ENCODE measurements at places on chromosomes 1 and 21. TPM values are rescaled to one million over a fixed set of nuclear protein-coding genes. Genes with fewer than 3 reads are reported as not detected.
A peak's percentile ranks its signal among the peaks of the same experiment; 100 is the strongest.

- H3K27me3 ChIP-seq: no peaks in the 10 kb centered on the region
- no peak for DNase-seq
- peaks cover 37% of the 10 kb centered on the region for H3K36me3 ChIP-seq
- peak overlapping the region; percentile 90 for H3K27ac ChIP-seq
- H3K4me3 ChIP-seq: peak overlapping the region; percentile 75
Observed at GRCh38 chr1:201955729-201956143, 433 bp downstream of the TIMM17A start.

KRTAP12-2 gene
- total RNA-seq: not detected

GRCh38 chr1:85984636-85985035, 171.9 kb downstream of the COL24A1 start:
- H3K4me3 ChIP-seq: no peak overlapping the region
- no peaks in the 10 kb centered on the region for H3K4me1 ChIP-seq
- no peaks in the 10 kb centered on the region for H3K27me3 ChIP-seq
- H3K36me3 ChIP-seq: no peaks in the 10 kb centered on the region
- H3K27ac ChIP-seq: no peak overlapping the region

- no peaks in the 10 kb centered on the region for H3K36me3 ChIP-seq
- DNase-seq: peak; percentile 96
- peaks cover 24% of the 10 kb centered on the region for H3K4me1 ChIP-seq
- H3K27ac ChIP-seq: peak overlapping the region; percentile 99
Observed at GRCh38 chr1:26692793-26693490, 2.9 kb upstream of the ARID1A start.

DNA sequence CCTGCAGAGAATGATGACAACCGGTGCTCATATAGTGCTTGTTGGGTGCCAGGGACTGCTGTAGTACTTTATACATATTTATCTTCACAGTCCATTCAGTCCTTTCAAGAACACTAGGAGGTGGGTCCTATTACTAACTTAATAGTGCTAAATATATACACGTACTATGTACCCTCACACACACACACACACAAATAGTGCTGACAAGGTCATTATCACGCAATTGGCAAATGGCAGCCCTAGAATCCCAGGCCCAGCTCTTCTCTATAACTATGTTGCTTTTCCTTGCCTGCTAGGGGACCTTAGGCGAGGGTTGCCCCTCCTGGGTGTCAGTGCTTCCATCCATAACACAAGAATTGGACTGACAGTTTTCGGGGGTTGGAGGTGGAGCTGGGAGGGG, 33.5 kb downstream of the TNFRSF8 start:
- no peak overlapping the region for H3K4me3 ChIP-seq
- H3K27me3 ChIP-seq: no peaks in the 10 kb centered on the region
- no peak overlapping the region for H3K27ac ChIP-seq
- H3K36me3 ChIP-seq: no peaks in the 10 kb centered on the region
- no peak for DNase-seq

DNA sequence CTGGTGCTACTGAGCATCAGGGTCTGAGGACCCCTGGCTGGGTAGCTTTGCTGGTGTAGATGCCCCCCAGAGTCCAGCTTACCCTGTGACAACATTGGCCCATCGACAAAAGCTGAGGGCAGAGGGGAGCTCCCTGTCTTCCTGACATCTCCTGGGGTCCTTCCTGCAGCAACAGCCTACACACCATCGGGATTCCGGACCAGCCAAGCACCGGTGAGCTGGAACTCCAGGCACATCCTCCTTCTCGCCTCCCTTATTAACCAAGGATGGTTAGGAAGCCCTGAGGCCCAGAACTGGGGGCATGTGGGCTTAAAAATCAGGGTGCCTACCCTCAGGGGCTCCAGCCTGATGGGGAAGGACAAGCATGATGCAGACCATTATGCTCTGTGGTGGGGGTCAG, 658.0 kb downstream of the PTPRU start:
- no peaks in the 10 kb centered on the region for H3K36me3 ChIP-seq
- no peaks in the 10 kb centered on the region for H3K27me3 ChIP-seq
- H3K4me3 ChIP-seq: no peak overlapping the region

DNA sequence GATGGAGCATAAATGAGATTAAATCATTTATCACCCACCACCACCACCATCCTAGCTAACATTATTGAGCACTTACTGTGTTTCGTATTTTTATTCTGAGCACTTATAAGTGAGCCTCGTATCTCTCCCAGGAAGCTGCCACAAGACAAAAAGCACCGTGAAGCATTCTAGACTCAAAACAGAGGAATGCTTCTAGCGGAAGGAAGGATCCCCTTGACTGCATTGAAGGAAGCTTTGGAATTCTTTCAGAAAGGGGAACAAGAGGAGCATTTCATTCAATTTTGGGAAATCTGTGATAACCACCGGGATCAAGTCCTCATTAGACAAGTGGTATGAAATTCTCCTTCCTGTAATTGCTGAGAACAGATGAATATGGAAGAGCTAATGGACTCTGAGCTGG, 66.3 kb downstream of the PTPN14 start:
- no peak overlapping the region for H3K27ac ChIP-seq
- H3K36me3 ChIP-seq: no peaks in the 10 kb centered on the region
- H3K4me3 ChIP-seq: no peak overlapping the region
- no peaks in the 10 kb centered on the region for H3K27me3 ChIP-seq
- DNase-seq: no peak
- H3K4me1 ChIP-seq: peaks cover 18% of the 10 kb centered on the region

DNA sequence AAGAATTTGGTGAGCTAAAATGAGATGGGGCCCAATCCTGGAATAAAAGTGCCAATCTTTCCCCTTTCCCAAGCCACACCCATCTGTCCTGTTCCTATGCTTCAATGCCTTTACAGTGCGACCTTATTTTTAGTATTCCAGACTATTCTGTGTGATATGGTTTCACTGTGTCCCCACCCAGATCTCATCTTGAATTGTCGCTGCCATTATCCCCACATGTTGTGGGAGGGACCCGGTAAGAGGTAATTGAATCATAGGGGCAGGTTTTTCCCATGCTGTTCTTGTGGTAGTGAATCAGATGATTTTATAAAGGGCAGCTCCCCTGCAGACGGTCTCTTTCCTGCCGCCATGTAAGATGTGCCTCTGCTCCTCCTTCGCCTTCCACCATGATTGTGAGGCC, 129.3 kb upstream of the KIF26B start:
- DNase-seq: no peak
- H3K36me3 ChIP-seq: peaks cover 8% of the 10 kb centered on the region
- no peak overlapping the region for H3K27ac ChIP-seq
- H3K4me1 ChIP-seq: no peaks in the 10 kb centered on the region
- no peak overlapping the region for H3K4me3 ChIP-seq

GRCh38 chr1:209672705-209673630, 2.2 kb upstream of the G0S2 start:
- no peak for DNase-seq
- H3K36me3 ChIP-seq: no peaks in the 10 kb centered on the region
- H3K4me1 ChIP-seq: peaks cover 32% of the 10 kb centered on the region
- no peak overlapping the region for H3K4me3 ChIP-seq
- no peak overlapping the region for H3K27ac ChIP-seq

DNA sequence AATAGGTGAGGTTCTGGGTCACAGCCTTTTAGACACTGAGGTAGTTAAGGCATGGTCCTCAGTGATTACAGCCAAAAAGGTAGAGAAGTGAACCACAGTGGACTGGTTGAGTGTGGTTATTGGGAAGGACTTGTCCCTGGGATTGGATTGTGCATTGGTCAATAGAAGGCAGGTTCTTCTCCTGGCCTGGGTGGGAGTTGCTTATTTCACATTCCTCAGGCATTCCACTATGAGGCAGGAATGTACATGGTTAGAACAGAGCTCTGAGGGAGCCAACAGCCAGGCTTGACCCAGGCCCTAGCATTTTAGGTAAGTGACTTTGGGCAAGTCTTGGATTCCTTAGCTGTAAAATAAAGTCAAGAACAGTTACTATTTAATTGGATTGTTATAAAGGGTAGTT, 97.9 kb upstream of the MARK1 start:
- no peak overlapping the region for H3K27ac ChIP-seq
- no peaks in the 10 kb centered on the region for H3K4me1 ChIP-seq
- H3K4me3 ChIP-seq: no peak overlapping the region
- H3K36me3 ChIP-seq: no peaks in the 10 kb centered on the region

DNA sequence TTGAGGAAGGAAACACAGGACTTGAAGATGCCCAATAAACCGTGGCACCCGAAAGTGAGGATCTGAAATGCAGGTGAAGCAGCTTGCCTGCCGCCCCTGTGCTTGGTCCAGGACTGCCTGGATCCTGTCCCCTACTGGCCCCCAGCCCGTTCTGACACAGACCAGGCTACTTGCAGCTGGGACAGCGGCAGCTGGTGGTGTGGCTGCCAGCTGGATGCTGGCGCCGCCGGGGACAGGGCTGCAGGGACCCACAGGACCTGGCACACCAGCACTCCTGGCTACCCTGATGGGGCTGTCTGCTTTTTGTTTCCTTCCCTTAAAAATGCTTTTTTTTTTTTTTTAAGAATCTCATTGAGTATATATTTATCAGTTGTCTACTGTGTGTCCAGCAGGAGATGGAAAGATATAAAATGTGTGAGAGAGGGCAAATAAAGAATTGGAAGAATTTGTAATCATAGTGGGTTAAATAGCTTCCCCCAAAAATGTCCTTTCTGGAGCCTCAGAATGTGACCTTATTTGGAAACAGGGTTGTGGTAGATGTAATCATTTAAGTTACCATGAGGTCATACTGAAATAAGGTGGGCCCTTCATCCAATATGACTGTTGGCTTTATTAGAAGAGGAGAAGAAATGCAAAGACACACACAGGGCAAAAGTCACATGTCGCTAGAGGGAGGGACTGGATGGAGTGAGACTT, 165.6 kb downstream of the DSCAM start:
- no peaks in the 10 kb centered on the region for H3K4me1 ChIP-seq
- H3K36me3 ChIP-seq: no peaks in the 10 kb centered on the region
- no peak for DNase-seq
- H3K27ac ChIP-seq: no peak overlapping the region
- no peak overlapping the region for H3K4me3 ChIP-seq

FALEC gene
- not detected for total RNA-seq

KCNT2 gene
- total RNA-seq: 9.3 TPM

DNA sequence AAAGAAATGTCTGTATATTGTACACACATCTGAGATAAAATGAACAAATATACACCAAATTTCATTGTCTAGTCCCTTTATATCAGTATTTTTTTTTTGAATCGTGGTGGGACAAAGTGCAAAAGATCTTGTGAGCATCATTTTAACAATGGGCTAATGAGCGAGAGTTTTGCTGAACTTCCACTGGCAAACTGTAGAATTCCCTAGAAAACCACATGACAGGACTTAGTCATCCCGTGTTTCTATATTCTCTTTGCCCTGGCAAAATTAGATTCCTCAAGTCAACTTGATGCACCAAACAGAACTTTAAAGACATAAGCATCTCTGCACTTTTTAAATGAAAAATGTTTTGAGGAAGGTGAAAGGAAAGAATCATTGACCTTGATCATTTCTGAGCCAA, 488.2 kb upstream of the PTBP2 start:
- H3K27me3 ChIP-seq: no peaks in the 10 kb centered on the region
- H3K4me3 ChIP-seq: no peak overlapping the region
- no peak overlapping the region for H3K27ac ChIP-seq
- peaks cover 30% of the 10 kb centered on the region for H3K4me1 ChIP-seq

GRCh38 chr1:54699936-54700525, 15.6 kb upstream of the TTC4 start:
- H3K27me3 ChIP-seq: no peaks in the 10 kb centered on the region
- DNase-seq: no peak
- peaks cover 57% of the 10 kb centered on the region for H3K36me3 ChIP-seq
- H3K27ac ChIP-seq: no peak overlapping the region
- no peak overlapping the region for H3K4me3 ChIP-seq

DNA sequence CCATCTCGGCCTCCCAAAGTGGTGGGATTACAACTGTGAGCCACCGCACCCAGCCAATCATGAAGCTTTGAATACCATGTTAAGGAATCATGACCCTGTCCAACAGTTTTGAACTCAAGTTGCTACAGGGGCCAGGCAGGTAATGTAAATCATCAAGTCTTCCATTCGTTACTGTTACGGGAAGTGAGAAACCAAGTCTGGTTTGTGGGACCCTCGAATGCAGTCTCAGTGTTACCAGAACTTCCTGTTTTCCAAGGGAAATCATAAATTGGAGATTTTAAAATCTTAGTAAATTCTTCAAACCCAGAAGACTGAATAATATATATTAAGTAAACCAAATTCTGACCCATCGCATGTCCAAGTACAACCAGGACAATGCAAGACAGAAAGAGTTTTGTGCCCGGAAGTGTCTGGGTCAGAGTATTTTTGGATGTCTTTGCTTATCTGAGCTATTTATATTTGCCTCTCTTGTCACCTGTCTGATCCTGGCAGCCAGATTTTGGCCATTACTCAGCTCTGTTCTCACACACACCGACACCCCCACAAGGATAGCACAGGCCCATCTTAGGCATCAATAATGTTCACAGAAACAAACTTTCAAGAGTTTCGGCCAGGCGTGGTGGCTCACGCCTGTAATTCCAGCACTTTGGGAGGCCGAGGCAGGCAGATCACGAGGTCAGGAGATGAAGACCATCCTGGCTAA, 8.8 kb downstream of the ATP5IF1 start:
- H3K27me3 ChIP-seq: no peaks in the 10 kb centered on the region
- peaks cover 33% of the 10 kb centered on the region for H3K4me1 ChIP-seq
- no peak overlapping the region for H3K27ac ChIP-seq

DNA sequence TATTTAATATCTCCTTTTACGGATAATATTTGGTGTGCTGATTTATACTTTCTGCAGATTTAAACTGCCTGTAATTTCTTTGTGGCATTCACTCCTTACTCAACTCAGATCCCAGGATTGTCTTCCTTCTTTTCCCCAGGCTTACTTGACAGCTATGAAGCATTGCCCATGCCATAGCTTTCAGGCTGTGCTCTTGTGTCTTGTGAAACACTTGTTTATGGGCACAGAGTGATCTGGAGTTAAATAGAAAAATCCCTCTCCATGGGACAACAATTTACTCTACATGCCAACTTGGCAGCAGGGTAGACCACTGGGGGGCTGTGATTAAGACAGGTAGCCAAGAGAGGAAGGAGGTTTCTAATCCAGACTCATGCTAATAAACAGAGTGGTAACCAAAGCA, 57.4 kb downstream of the PPP1R12B start:
- no peaks in the 10 kb centered on the region for H3K27me3 ChIP-seq
- H3K4me3 ChIP-seq: no peak overlapping the region
- H3K4me1 ChIP-seq: peaks cover 27% of the 10 kb centered on the region
- DNase-seq: no peak
- H3K27ac ChIP-seq: no peak overlapping the region
- no peaks in the 10 kb centered on the region for H3K36me3 ChIP-seq

GRCh38 chr1:213617133-213617532, 370.6 kb upstream of the PROX1 start:
- H3K4me1 ChIP-seq: no peaks in the 10 kb centered on the region
- H3K36me3 ChIP-seq: no peaks in the 10 kb centered on the region
- no peaks in the 10 kb centered on the region for H3K27me3 ChIP-seq

- H3K27me3 ChIP-seq: no peaks in the 10 kb centered on the region
- no peak overlapping the region for H3K4me3 ChIP-seq
- H3K4me1 ChIP-seq: no peaks in the 10 kb centered on the region
- H3K27ac ChIP-seq: no peak overlapping the region
- DNase-seq: no peak
Observed at GRCh38 chr1:241782396-241782795, 65.6 kb upstream of the EXO1 start.

CLIC4 gene
- total RNA-seq: 604 TPM

GBP7 gene
- total RNA-seq: not detected

All from esophagus muscularis mucosa (tissue), 4 donors.